SJSA1 (cell line): ENCODE measurements at places on chromosomes 3 and 15. TPM values are rescaled to one million over a fixed set of nuclear protein-coding genes. Genes with fewer than 3 reads are reported as not detected.

DNA sequence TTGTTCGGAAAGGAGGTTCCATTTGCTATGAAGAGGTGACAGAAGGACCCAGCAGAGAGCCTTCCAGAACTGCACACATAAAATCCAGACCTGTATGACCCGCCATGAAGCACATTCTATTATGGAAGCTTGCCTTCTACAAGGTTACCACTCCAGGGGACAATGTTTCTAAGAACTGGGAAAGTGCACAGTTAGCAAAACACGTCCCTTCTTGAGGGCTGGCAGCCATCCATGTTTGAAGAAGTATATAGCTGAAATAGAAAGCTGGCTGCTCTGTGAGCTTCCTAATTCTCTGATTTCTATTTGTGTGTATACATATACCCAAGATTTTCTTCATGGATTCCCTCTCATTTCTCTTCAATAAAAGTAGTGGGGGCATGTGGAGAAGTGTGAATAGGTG is 74.6 kb downstream of the CNTN3 start:
- DNase-seq = no peak

DNA sequence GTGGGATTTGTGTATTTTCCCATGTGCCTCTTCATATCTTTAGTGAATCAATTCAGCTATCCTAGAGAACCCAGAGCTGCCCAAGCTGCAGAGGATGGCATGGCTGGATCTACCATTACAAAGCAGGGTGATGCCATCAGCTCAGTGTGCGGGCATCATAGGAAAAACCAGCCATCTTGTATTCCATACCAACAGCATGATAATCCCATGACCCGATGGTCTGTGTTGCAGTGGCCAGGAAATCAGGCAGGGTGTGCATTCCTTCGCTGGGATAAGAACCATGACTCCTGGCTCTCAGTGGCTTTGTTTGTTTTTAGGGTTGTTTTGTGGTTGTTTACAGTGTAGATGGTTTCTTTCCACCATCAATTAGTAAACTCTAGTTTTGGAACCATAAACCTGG is 36.0 kb downstream of the ARHGAP31 start:
- no peak for DNase-seq

The DOCK3 gene
- total RNA-seq = 0.09 and 0.29 TPM in 2 replicates

- no peak for DNase-seq
These were observed 168.5 kb downstream of the NFKBIZ start for GRCh38 chr3:102017784-102018183.

GRCh38 chr15:92226020-92226612 is 167.6 kb upstream of the ST8SIA2 start:
- DNase-seq = no peak

The CDCP1 gene
- 0.18 and 0.56 TPM in 2 replicates for total RNA-seq

- no peak for DNase-seq
These were observed 113.0 kb downstream of the LIPC start for GRCh38 chr15:58544756-58545155.

The SEMA3F gene
- total RNA-seq = 0.58 and 1.9 TPM in 2 replicates

The PML gene
- 27.1 and 41.6 TPM in 2 replicates for total RNA-seq

- DNase-seq = no peak
These were observed 193.7 kb upstream of the AZI2 start for GRCh38 chr3:28542351-28542750.

The CCRL2 gene
- total RNA-seq = 0.97 TPM in 1 of 2 replicates, not detected in the other

GRCh38 chr15:39313467-39313866 is 267.4 kb upstream of the THBS1 start:
- no peak for DNase-seq

GRCh38 chr15:47726399-47726823 is 9.1 kb downstream of the SEMA6D start:
- DNase-seq = no peak

GRCh38 chr3:193016437-193016901 is 98.8 kb upstream of the MB21D2 start:
- no peak for DNase-seq

DNA sequence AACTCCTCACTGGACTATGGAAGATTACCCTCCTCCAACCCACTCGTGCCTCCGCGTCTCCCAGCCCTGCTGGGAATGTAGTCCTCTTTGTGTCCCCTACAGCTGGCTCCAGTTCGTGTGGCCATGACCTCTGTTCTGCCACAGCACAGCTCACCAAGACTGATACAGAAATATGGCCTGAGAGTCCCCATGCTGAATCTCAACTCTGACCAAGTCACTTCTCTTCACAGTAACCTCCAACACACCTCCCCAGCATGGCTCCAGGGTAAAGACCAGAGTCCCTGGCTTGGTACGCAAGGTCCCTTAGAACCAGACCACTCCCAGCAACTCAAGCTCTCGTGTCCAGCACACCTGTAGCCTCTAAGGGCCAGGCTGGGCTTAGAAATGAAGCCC is 2.3 kb upstream of the COL7A1 start:
- DNase-seq = no peak

DNA sequence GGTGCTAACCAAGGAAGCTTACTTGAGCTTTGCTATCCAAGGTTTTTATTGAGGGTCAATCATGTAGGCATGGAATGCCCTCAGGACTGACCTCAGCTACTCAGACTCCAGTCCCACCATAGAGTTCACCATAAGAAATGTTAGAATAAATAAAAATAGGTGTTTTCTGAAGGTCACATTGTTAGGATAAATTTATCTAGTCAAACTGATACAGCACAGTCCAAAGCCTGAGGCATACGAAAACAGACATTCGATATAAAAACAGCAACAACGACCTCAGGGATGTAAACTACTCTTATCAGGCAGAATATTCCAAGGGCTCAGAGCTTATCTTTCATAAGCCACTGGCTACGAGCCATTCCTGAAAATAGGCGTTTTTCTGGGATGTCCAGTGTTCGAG is 690.6 kb downstream of the MCTP2 start:
- no peak for DNase-seq

The PTX3 gene
- total RNA-seq = 8.1 and 10.5 TPM in 2 replicates

DNA sequence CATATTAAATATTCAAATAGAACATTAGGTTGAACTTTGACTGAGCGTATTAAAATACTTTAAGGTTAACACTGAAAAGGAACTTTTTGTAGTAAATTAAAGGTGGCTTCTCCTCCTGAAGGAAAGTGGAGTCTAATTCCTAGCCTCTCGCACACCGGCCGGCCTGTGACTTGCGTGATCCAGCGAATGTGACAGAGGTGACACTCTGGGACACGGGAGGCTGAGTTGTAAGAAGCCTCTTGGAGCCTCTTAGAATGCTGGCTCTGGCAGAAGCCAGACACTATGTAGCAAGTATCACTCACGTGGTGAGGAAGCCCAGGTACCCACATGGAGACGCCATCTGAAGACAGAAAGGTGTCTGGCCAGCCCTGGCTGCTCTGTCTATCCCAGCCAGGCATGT is 64.9 kb upstream of the NSMCE3 start:
- DNase-seq = no peak

The INAFM2 gene
- 89.8 and 101 TPM in 2 replicates for total RNA-seq

- DNase-seq = no peak
These were observed 251.9 kb downstream of the CDIN1 start for GRCh38 chr15:36831125-36831903.

The OIP5 gene
- 31.1 and 43.4 TPM in 2 replicates for total RNA-seq

DNA sequence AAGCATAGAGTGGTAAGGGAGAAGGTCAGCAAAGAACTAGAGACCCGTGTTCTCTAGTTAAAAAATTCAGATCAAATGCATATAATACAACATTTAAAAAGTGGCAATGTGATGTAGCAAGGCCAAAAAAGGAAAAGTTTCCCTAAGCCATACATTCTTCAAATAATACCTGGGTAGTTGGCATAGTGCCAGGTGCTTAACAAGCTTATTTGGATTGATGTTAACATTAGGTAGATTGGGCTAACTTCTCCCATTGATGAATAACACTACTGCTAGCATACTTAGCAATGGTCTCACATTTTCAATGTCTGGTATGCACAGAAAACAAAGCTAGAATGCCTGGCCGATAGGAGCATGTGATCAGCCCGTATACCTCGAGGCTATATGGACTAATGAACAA is 283.6 kb upstream of the RARB start:
- DNase-seq = no peak

- DNase-seq = no peak
These were observed 2.1 kb upstream of the FAM131A start for GRCh38 chr3:184335291-184335660.

GRCh38 chr3:15800780-15801179 is 3.0 kb upstream of the ANKRD28 start:
- DNase-seq = no peak

- DNase-seq = no peak
These were observed 116.9 kb upstream of the RAD18 start for GRCh38 chr3:9080163-9080562.

DNA sequence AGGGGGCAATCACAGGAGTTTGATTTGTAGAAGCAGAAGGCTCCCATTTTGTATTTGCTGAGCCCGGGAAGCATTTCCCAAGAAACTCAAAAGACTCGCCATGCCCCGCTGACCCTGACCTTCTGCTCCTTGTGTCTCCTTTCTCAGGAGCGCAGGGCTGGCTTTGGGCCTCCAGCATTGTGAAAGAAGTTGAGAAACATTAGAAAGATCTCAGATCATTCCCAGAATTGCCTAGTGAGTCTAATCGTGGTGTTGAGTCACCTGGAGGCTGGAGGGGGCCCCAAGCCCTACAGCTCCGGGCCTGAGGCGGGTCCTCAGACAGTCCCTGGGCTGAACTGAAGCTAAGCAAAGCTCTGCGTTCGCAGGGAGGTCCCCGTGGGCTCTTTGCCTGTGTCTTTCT is 10.9 kb upstream of the PIGZ start:
- no peak for DNase-seq

The CPEB1 gene
- 0.37 TPM in 1 of 2 replicates, not detected in the other for total RNA-seq

The SLC28A1 gene
- not detected in 2 replicates for total RNA-seq

DNA sequence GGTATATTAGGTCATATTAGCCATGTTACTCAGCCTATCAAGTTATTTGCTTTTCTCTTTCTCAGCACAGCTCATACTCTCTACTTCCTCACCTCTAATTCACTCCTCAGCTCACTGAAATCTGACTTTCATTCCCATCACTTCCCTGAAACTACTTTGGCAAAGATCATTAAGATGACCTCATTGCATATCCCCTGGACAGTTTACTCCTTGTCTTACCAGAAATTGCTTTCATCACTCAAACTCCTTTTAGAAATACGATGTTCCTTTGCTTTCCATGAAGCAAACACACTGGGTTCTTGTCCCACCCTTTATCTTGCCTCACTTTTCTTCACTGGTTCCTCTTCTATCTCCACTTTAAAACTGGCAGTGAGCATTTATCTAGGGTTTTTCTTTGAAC is 354.4 kb downstream of the TUSC7 start:
- no peak for DNase-seq

- no peak for DNase-seq
These were observed 76.8 kb upstream of the HRH1 start for GRCh38 chr3:11077466-11077865.

The TPRA1 gene
- 60.5 and 73.9 TPM in 2 replicates for total RNA-seq

The SLC26A6 gene
- total RNA-seq = 10.6 and 16.4 TPM in 2 replicates

The SLC22A14 gene
- not detected in 2 replicates for total RNA-seq

DNA sequence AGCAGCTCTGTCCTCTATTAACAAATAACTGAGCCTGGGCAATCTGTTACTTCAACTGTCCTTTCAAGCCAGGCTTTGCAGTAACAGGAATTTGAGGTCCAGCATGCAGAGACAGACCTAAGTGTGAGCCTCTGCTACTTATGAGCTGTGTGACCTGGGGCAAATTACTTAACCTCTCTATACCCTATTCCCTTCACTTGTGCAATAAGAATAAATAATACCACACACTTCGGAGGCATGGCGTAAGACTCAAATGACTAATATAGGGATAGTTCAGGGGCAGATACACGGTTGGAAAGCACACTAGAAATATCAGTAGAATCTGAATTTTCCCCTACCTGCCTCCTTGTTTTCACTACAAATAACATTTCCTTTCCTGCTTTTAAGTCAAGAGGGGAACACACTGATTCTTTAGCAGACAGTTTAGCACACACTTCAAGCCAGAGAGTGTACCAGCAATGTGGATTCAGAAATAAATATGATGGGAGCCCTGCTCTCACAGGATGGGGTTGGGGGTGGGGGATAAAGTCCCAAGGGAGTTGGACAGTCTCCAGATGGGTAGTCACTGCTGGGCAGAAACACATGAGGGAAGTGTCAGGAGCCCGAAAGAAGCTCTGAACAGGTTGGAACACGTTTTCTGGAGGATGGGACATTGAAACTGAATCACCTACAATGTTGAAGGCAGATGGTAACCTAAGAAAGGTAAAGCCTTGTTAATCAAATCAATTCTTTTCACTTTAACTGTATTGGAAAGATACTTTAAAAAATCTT is 61.8 kb upstream of the RBP1 start:
- DNase-seq = no peak

The SLC9C1 gene
- not detected in 2 replicates for total RNA-seq

DNA sequence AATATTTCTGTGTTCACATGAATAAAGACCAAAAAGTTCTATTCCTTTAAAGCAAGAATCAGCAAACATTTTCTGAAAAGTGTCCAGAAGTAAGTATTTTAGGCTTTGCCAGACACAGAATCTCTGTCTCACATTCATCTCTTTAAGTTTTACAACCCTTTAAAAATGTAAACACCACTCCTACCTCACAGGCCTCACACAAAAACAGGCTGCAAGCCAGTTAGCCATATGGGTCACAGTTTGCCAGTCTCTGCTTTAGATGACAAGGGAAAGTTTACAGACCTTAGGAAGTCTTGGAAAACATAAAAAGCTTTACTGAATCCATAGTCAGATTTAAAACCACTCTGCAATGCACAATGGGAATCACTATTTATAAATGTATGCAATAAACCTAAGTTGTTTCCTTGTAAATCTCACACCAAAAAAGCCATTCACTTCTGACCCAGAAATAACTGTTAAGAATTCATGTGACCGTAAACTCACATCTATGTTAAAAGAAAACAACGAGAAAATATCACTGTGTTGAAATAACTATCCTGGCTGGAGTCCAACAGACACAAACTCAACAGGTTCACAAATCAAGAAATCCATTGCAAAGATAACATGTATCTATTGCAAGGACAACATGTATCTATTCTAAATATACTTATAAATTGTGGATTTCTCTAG is 308.2 kb downstream of the ULK4 start:
- DNase-seq = no peak

- no peak for DNase-seq
These were observed 111.8 kb upstream of the ADAMTS9 start for GRCh38 chr3:64799606-64800005.

The CISH gene
- total RNA-seq = 0.92 TPM in 1 of 2 replicates, not detected in the other

The ALS2CL gene
- total RNA-seq = 0.37 TPM in 1 of 2 replicates, not detected in the other

- DNase-seq = no peak
These were observed 447.8 kb downstream of the MFSD1 start for GRCh38 chr3:159249472-159250174.
